ENCODE measurements at places on chromosomes 16 and 17.
A peak's percentile ranks its signal among the peaks of the same experiment; 100 is the strongest.

- DNase-seq, result no peak
Measured at GRCh38 chr16:4159726-4160125, 43.5 kb upstream of the ADCY9 start.

DNA sequence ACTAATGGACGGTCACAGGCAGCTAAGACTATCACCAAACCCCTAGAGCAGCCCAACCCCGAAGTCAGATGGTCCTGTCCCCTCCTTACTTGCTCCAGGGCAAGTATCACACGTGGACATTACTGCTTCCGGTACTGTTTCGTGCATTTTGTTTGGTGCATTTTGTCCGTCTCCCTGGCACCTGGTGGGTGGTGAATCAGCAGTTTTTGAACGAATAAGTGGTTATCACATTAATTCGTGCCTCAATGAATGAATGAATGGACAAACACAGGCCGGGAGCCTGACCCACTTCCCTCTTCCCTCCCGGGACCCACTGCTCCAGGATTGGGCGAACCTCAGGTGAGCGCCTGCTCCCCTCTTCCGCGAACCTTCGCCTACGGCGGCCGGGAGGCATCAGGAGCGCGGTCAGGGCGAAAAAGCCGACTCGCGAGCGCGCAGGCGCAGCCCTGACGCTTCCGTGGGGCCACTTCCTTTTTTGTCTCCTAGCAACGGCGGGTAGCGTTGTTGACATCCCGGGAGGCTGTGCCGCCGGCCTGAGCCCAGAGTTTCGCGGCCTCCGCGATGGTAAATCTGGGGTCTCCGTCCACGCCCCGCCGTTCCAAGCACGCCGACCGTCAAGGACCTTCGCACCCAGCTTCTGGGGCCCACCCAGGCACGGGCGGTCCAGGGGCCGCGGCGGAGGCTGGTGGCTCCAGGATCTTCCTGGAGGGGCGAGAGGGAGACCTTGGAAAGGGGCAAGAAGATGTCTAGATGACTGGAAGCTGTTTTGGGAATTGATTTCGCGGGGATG is at the start of gene DYNLRB2:
DYNLRB2 (plus strand) TSS at position 478 of the 790 bp plus-strand sequence; CDS start at position 562, 84 bp downstream.
- peak; percentile 73 for DNase-seq

GRCh38 chr16:10020866-10021265 is 161.4 kb downstream of the GRIN2A start:
- DNase-seq, result no peak

- DNase-seq, result no peak
Measured at GRCh38 chr16:81550432-81550808, 105.8 kb downstream of the CMIP start.

DNA sequence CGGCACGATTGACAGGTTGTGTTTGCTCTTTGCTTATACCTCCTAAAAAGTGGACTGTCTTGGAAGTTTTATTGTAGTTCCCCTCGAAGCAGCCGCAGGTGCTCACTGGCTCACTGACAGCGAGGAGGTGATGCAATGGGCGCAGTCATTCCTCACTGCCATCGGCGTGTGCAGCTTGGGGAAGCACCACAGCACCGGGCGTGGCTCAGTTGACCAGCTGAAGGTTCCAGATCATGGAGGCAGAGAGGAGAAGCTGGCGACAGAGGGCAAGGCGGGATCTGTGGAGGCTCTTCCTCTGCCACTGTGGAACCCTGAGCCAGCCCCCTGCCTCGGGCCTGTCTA is 72.1 kb upstream of the TNRC6C start:
- DNase-seq, result no peak

Data from retinal pigment epithelial cell (primary cell).